ENCODE measurements at places on chromosomes 6 and 20.

DNA sequence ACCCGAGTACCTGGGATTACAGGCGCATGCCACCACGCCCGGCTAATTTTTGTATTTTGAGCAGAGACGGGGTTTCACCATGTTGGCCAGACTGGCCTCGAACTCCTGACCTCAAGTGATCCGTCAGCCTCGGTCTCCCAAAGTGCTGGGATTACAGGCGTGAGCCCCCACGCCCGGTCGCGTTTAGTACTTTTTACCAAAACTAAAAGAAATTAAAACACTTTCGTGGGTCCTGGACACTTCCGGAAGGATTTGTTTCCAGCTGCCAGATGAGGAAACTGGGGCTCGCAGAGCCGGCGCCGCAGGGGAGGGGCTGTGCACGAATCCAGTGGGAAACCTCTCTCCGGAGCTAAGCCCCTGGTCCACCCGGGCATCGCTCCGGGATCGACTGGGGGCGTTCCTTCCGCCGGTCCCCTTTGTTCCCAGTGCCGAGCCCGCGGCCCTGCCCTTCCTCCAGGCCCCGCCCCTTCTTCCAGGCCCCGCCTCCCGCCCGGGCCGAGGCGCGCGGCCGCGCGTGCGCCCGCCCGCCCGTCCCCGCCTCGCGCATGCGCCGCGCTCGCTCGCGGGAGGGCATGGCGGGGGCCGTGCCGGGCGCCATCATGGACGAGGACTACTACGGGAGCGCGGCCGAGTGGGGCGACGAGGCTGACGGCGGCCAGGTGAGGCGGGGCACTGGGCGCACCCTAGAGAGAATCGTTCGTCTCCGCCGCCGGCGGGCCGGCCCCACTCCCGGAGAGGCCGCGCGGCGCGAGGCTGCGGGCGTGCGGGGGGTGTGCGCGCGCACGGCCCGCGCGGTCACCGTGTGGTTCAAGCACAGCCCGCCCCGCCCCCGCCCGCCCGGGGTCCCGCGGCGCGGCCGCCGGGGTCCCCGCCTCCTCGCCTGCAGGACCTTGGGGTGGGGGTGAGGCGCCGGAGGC, at the start of gene NELFCD:
Gene NELFCD (plus strand): TSS at position 546 of the 917 bp plus-strand sequence. CDS start 54 bp downstream, at position 600.
- peak; percentile 96 for DNase-seq

GRCh38 chr20:32652739-32653526, 20.8 kb downstream of the C20orf203 start:
- DNase-seq = peak; percentile 97

DNA sequence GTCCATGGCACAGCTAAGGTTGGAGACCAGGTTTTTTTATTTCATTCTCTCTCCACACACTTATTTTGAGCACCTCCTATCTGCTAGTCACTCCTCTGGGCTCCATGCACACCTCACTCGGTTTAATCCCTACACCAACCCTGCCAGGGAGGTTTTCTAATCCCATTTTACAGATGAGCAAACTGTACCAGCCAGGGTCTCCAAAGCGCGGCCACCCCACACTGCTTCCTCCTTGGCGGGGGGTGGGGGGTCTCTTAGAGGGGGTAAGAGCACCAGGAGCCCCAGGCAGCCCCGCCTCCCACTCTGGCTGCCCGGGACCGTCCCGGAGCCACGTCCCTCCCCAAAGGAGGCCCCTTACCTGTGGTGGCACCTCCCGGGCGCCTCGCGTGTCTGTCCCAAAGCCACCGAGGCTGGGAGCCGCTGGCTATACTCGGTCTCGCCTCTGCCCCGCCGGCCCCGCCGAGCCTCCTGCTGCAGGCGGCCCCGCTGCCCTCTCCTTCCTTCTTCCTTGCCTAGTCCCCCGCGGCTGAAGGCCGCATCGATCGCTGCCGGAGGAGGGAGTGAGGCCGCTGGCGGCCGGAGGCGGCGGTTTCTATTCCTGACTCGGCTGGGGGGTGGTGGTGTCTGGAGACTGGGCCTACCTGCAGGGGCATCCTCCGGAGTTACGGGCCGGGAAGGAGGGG, at the start of gene KCNS1:
Gene KCNS1 (minus strand): TSS at position 565 of the 683 bp plus-strand sequence. CDS start 1,891 bp downstream, outside the sequence.
- DNase-seq = no peak

DNA sequence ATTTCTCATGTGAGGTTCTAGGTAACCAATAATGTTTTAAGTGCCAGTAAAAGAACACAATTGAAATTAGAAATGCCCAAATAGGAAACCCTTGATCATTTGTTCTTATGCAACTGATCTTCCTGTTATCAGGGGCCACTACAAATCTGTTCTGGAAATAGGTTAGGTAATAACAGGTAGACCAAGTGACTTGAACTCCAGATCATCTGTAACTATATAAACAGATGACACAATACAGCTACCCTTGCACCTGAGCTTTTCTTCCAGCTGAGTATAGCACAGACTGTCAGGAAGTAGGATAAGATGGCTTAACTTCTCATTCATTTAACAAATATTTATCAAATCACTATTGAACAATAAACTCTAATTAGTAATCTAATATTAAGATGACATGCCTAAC, 52.5 kb downstream of the MAN1A1 start:
- DNase-seq = no peak

All from activated CD8-positive, alpha-beta memory T cell treated with anti-CD3 and anti-CD28 coated beads for 24 hours (primary cell).